ENCODE measurements at places on chromosomes 2 and 18.

DNA sequence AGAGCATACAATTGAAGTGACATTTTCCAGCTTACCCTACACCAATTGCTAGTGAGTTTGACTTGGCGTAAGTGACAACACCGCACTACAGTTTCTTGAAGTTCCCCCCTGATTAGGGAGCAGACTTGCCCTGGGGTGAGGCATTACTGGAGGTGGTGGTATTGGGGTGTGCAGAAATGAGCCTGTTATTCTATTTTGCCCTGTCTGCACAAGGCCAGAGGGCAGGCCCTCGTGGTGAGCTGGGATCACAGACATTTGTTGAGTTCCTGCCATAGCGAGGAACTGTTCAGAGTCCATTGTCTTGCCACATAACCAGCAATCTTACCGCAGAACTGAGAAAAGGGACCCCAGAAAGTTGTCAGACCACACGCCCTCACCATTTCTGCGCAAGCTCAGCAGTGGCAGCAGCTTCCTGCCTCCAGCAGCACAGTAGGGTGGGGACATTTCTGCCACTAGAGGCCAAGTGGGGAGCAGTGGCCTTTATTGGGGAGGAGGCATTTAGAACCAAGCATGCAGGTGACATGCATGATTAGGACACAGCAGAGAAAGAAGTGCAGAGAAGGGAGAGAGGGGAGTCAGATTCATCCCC lies 103.6 kb upstream of the BCL2L11 start:
- DNase-seq = no peak

- DNase-seq = no peak
These were observed 89.2 kb downstream of the ZNF516 start for GRCh38 chr18:76405681-76406356.

DNA sequence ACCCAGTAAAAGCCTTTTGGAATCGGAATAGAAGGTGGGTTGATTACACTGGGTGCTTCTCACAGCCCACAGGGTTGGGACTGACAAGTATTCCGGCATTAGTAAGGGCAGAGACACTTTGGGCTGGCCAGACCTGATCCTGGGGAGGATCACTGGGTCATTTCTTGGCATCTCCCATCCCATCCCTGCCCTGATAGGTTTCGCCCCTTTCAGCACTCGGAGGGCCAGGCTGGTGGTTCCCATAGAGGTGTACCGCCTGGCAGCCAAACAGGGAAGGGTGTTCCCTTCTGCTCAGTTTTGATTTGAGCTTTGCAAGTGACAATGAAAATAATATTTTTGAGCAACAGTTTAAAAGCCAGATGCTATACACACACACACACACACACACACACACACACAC lies 37.3 kb downstream of the CYP1B1 start:
- no peak for DNase-seq

- no peak for DNase-seq
These were observed 19.2 kb upstream of the DRC1 start for GRCh38 chr2:26382564-26382963.

- DNase-seq = no peak
These were observed 362.2 kb upstream of the KCNH7 start for GRCh38 chr2:163200741-163201140.
